ENCODE measurements at places on chromosomes 1 and 21. TPM values are rescaled to one million over a fixed set of nuclear protein-coding genes. Genes with fewer than 3 reads are reported as not detected.

- no peak overlapping the region for H3K4me3 ChIP-seq
- H3K27ac ChIP-seq = no peak overlapping the region
- H3K36me3 ChIP-seq = no peaks in the 10 kb centered on the region
- H3K27me3 ChIP-seq = no peaks in the 10 kb centered on the region
Observed at GRCh38 chr1:17086751-17087150, 32.5 kb downstream of the PADI2 start.

MYBPH gene
- not detected for polyA plus RNA-seq

GRCh38 chr1:109490029-109490933, 3.6 kb upstream of the CYB561D1 start:
- no peaks in the 10 kb centered on the region for H3K36me3 ChIP-seq
- H3K4me1 ChIP-seq = peaks cover 27% of the 10 kb centered on the region
- H3K4me3 ChIP-seq = no peak overlapping the region
- no peaks in the 10 kb centered on the region for H3K27me3 ChIP-seq

CHRM3 gene
- 2.0 TPM for polyA plus RNA-seq

- no peaks in the 10 kb centered on the region for H3K4me1 ChIP-seq
- H3K4me3 ChIP-seq = no peak overlapping the region
- H3K27ac ChIP-seq = no peak overlapping the region
- DNase-seq = peak; percentile 6
Observed at GRCh38 chr1:174114788-174115448, 44.4 kb upstream of the RABGAP1L start.

ELF3 gene
- not detected for polyA plus RNA-seq

GRCh38 chr1:243814718-243815117, 35.3 kb downstream of the AKT3 start:
- peaks cover 23% of the 10 kb centered on the region for H3K36me3 ChIP-seq
- H3K4me3 ChIP-seq = no peak overlapping the region
- H3K4me1 ChIP-seq = peaks cover 21% of the 10 kb centered on the region
- no peaks in the 10 kb centered on the region for H3K27me3 ChIP-seq
- H3K27ac ChIP-seq = no peak overlapping the region

DNA sequence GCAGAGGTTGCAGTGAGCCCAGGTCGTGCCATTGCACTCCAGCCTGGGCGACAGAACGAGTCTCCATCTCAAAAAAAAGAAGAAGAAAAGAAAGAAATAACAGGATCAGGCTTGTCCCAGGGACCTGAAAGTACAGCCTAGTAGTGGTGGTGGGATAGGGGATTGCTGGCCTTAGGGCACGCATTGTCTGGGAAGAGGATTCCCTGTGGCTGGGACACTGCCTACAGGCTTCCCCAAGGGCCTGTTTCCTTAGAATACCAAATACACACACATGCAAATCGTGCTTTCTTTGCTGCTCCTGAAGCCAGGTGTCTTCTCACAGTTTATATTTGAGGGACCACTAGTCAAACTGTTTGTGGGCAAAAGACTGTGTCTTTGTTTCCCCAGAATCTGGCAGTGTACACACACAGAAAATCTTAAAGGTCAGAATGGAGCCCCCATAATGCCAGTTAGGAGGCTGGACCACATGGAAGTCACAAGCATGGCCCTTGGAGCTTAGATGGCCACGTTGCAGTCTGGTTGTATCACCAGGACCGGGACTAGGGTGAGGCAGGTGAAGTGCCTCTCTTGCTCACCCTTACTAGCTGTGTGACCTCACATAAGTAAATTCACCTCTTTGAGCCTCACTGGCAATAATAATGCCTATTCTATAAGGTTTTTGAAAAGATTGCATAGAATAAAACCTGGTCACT, 12.7 kb upstream of the ASAP3 start:
- H3K27ac ChIP-seq = no peak overlapping the region
- no peak for DNase-seq
- H3K4me1 ChIP-seq = peaks cover 9% of the 10 kb centered on the region
- H3K27me3 ChIP-seq = no peaks in the 10 kb centered on the region
- no peaks in the 10 kb centered on the region for H3K36me3 ChIP-seq
- no peak overlapping the region for H3K4me3 ChIP-seq

GRCh38 chr1:43991200-43991475, 261 bp upstream of the CCDC24 start:
- no peak for DNase-seq
- peak overlapping the region; percentile 90 for H3K27ac ChIP-seq
- H3K4me1 ChIP-seq = peaks cover 15% of the 10 kb centered on the region

GRCh38 chr1:85282424-85282823, 6.0 kb upstream of the BCL10 start:
- H3K4me3 ChIP-seq = no peak overlapping the region
- DNase-seq = no peak
- H3K27ac ChIP-seq = no peak overlapping the region

Measured in naive thymus-derived CD8-positive, alpha-beta T cell (primary cell).